ENCODE measurements at places on chromosomes 13 and 19.

DNA sequence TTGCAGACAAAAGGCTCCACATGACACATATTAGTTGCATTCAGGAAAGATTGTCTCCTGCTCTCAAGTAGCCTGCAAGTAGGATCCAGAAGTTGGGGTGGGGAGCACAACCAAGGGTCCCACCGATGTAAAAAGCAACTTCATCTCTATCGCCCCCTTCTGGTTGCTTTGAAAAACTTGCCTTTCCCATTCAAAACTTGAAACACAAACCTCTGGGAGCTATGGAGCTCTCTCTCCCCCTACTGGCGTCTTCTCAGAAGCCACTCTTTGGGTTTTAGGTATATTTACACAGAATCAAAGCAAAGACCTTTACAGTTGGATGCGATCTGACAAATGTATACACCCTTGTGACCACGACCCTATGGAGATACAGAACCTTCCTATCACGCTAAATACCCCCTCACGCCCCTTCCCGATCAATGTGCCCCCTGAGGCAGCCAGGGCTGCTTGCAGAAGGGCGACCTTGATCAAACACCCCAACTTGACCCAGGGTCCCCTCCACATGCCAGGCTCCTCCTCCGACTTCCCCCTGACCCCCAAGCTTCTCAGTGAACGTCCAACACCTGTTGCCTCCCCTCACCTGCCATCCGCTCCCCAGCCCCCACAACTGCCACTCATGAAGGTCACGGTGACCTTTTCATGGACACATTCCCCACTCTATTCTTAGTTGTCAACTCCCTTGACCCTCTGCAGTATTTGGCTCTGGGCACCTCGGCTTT lies 10.1 kb downstream of the NOSIP start:
- peak; percentile 66 for DNase-seq

- DNase-seq, result no peak
Observed at GRCh38 chr13:114106526-114106925, 25.9 kb downstream of the RASA3 start.

DNA sequence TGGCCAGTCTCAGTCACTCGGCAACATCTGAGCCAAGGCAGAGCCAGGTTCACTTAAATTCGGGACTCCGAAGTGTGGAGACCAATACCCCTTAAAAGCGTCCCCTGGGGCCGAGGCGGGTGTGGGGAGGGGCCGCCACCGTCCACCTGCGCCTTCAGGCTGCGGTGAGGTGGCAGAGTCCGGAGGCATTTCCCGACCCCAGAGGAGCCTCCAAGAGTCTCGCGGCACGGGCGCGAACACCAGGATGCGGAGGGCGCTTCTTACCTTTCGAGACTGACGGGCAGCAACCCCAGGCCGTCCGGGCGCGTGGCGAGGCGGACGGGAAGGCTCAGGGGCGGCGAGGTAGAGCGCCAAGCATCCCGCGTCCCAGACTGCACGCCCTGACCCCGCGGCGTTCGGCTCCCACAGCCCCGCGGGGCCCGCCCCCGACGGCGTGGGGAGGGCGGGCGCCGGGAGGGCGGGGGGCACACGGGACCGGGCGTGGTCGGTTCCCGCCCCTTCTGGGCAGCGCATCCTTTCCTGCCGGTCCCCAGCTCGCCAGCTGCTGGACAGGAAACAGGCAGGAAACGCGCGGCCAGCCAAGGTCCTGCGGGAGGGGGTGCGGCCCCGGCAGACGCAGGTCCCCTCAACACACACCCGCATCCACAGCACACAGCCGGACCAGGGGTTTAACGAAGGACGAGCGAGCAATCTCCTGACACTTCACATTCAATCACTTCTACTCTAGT lies at the start of gene THSD1:
THSD1 (minus strand) TSS at position 406 of the 728 bp plus-strand sequence. CDS start 3,572 bp downstream, outside the sequence.
- peak; percentile 4 for DNase-seq

DNA sequence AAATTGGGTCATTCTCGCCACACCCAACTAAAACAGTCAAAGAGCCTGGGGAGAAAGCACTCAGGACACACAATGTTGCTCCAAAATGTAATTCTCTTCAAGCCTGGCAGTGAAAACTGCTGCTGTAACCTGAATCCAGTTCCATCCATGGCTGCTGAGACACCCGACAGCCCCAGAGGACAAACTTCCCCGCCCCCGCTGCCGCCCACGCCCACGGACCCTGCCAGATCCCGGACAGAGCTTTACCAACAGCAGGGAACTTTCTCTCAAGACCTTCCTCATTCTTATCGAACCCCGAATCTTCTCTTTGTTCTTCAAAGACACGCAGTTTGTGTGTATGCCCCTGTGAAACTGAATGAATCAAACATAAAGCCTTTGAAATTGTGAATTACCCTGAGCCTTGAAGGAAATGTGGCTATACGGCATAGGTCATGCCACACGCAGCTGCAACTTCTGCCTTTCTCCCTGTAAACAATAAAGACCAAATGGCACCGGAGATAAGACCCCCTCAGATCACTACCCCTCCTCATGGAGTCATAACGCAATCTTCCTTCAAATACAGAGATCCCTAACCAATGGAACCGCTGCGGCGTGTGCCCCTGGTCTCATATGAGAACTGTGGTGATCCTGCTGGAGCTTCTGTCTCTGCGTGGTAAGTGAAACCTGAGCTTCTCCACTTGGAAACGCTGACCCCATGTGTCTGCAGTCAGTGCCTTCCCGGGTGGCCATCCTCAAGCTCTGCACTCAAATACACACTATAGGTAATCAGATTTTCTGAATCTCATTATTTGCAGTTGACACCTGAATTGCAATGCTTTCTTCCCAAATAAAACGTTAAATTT lies 4.8 kb upstream of the LAMP1 start:
- DNase-seq, result no peak

DNA sequence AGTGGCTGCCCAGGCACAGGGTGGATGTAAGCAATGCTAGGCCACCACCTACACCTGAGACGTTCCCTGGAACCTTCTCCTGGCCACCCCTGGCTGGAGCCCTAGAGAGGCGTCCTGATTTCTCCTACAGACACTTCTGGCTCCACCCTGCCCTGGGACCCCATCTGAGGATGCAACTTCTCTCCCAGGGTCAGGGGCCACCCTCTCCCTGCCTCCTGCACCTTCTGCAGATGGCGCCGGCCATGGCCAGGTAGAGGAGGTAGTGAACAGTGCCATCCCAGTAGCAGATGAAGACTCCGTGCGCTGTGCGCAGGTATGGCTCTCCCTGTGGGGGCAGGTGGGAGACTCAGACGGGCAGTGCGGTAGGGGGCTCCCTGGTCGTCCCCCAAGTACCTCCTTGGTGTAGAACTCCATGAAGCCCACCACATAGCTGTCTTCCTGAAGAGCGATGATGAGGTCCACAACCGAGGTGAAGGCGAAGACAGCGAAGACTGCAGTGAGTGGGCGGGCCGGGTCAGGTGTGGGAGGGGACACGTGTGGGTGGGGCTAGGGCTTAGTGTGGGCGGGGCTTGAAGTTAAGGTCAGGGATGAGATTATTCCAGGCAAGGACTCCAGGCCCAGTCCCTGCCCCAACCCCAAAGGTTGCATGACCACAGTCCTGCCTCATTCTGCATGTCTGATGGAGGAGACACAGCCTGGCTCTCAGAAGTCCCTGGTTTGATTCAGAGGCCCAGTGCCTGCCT lies 3.0 kb downstream of the TM6SF2 start:
- DNase-seq, result no peak

DNA sequence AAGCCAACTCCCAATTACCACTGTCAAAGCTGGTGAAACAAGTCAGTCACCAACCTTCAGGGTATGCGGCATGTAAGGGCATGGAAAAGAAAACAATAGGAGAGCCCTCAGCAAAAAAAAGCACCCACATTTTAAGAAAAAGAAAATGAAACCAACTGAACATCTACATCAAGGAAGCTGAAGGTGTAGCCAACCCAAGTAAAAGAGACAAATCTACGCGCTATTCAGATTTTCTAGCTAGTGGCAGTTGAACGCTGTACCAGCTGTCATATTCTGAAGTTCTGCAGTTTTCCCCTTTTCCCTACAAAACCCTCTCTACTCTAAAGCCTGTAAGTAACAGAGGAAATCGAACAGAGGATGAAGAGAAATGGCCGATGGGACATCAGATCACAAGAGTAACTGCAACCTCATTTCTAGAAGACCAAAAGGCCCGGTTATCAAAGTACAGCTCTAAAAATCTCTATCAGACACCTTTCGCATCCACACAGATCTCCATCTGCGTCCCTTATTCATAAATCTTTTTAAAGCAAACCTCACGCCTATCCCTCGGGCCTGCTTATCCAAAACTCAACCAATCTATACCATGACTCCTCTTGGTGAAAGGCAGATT lies 1.4 kb downstream of the MYCBP2 start:
- no peak for DNase-seq

DNA sequence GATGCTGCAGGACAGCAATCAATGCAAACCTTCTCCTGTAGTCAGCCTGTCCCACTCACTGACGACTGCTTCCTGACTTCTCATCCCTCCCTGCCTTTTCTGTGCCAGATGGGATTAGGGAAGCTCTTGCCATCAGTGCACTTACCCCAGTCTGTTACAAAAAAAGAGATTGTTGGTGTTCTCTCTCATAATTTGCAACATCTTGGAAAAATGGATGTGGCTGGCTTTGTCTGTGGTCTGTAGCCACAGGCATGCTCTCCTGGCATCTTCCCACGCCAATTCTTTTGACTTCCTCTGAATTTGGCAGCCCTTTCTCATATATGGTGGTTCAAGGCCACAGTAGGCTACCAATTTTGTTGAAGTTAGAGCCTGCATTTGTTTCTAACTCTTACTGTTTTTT lies 11.6 kb upstream of the HTR2A start:
- no peak for DNase-seq

DNA sequence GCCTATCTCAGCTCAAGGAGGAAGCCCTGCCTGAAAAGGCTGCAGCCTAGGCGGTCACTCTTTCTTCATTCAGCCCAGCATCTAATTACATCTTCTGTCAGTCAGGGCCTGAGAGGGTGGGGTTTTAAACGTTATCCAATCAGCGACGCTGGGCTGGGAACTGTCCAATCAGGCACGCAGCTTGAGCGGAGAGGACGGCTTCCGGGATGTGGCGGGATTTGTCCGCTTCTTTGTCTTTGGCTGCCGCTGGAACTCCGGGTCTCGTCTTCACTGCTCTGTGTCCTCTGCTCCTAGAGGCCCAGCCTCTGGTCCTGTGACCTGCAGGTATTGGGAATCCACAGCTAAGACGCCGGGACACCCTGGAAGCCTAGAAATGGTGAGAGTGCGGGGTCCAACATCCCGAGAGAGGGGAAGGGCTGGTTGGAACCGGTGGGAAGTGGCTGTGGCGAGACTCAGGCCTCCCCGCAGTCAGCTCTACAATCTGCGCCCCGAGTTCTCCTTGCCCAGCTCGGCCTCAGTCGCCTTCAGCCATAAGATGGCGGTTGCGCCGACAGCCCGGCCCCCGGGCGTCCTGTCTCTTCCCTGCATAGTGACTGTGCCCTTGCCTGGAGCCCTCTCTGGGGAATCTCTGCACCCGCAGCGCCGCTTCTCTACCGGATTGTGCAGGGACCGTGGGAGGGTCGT lies at the start of gene ZNF738:
ZNF738 (plus strand) TSS at position 233 of the 684 bp plus-strand sequence; CDS start at position 374, 141 bp downstream.
- peak; percentile 78 for DNase-seq

GRCh38 chr13:33251131-33251661 lies 34.4 kb downstream of the STARD13 start:
- DNase-seq, result no peak
